ENCODE measurements at places on chromosomes 4 and X.

GRCh38 chrX:150954951-150955350 is 28.2 kb upstream of the HMGB3 start:
- no peak for DNase-seq

DNA sequence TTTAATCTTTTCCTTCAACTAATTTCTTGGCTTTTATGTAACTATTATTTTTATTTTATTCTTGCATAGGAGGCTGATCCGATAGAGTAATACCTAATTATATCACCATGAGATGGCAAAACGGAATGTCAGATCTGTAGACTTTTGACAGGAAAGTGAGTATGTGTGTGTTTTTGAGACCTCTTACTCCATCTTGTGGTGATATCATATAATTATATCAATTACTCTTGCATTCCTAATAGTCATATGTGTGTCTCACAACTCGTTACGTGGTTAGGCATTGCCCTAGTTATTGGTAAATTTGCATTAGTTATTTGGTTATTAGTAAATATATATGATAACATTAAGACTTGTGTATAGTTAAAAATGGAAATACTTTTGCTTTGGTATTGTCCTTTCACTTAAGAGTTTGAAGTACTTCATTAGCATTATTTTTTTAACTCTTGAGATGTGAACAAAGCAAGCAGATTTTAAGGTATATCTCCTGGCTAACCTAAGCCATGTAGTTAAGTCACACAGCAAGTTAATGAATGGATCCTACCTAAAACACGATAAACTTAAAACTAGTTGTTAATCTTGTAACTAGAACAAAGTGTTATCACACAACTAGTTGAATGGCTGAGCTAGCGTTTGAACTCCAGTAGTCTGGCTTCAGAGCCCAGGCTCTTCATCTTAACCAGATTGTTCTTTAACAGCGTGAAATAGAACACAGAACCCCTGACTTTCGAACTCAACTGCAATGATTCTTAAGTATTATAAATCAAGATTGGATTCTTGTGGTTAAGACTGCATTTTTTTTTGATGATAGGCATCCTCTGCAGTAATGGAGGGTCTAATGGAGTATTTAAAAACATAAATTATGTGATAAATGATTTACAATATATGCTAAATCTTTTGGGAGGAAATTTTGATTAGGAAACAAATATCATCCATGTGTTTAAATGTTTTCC is 67.1 kb downstream of the PGRMC2 start:
- DNase-seq, result peak; percentile 21

GRCh38 chr4:65344278-65344825 is 325.9 kb downstream of the EPHA5 start:
- DNase-seq, result peak; percentile 23

GRCh38 chr4:141654098-141654497 is 17.7 kb downstream of the IL15 start:
- peak; percentile 40 for DNase-seq

- no peak for DNase-seq
Measured at GRCh38 chr4:150600812-150601445, 19.0 kb downstream of the MAB21L2 start.

GRCh38 chr4:152011469-152011868 is 250.7 kb upstream of the GATB start:
- DNase-seq, result no peak

GRCh38 chr4:38105475-38106220 is 145.4 kb downstream of the PTTG2 start:
- no peak for DNase-seq

GRCh38 chr4:123731035-123731434 is 334.4 kb downstream of the SPRY1 start:
- DNase-seq, result no peak

DNA sequence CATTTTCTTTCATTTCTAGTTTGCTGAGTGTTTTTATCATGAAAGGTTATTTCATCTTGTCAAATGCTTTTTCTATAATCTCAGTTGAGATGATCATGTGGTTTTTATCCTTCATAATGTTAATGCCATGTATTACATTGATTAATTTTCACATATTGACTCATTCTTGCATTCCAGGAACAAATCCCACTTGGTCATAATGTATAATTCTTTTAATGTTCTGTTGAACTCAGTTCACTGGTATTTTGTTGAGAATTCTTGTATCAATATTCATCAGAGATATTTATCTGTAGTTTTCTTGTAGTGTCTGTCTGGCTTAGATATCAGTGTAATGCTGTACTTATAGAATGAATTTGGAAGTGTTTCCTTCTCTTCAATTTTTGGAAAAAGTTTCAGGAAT is 16.7 kb upstream of the LHFPL1 start:
- DNase-seq, result no peak

GRCh38 chr4:165345666-165346417 is 18.4 kb downstream of the MSMO1 start:
- no peak for DNase-seq

GRCh38 chrX:9785944-9786797 is at the start of gene SHROOM2:
SHROOM2 (plus strand) TSS chrX:9786429; CDS start chrX:9786546, 117 bp downstream.
- DNase-seq, result no peak

GRCh38 chr4:116561768-116562167 is 523.6 kb downstream of the TRAM1L1 start:
- no peak for DNase-seq

DNA sequence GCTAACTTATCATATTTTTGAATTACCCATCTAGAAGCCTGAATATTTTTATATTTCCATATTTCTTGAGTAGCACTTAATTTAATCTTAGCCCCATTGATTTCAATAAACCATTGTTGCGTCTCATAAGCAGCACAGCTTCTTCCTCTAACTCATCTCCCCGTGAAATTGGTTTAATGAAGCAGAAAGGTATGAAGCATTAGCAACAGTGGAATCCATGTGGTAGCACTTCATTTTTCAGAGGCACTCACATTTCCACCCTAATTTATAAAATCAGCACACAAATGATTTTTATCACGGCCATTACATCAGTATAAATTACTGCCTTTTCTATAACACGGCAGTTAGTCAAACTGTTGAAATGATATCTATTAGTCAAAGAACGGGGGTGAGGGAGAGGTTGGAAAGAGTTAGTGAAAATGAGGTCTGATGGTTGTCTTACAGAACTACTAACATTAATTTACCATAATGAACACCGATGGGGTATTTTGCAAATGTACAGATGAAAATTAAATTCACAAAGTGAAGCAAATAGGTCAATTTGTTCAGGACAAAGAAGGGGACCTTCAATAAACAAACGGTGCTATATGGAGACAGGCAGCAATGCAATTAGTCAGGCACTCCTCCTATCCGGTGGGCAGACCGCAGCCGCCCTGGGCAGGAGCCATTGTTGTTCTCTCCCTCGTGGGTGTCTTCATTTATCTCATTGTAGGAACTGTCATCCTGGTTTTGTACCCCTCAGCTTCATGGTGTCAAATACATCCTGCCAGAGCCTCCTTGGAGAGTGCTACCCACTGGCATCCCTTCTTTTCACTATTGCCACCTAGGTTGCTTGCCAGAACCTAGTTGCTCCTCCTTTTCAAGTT is 205.7 kb downstream of the SOX3 start:
- DNase-seq, result no peak

DNA sequence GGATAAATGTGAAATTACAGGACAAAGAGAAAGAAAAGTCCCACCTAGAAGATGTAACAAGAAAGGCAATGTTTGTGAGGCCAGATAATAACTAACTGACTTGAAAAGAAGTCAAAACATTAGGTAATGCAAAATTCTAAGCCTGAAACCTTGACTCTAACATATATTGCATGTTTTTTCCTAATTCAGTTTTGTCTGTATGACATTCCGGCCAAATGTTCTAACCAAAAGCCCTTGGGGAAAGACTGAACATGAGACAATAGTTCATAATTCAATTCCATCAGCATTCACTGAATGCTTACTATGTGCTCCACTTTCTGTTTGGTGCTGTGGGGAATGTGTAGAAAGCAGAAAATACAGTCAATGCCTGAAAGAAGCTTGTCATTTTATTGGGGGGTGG is 84.8 kb upstream of the PLAC1 start:
- no peak for DNase-seq

DNA sequence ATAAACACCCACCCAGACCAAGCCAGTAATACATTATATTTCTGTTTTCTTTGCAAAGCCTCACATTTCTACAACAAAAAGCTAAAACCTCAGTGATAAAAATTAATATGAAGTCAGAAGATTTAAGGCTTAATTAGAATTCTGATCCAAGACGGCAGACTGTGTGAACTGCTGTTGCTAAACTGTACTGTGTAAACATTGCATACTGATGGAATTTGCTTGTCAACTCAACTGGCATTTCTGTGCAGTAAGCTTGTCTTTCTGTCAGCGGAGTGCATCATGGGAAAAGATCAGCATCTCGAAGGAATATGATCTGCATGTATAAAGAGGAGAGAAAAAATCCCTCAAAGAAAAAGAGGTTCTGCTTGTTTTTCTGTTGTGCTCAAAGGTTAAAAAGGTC is 69.4 kb upstream of the SPANXB1 start:
- DNase-seq, result peak; percentile 15

DNA sequence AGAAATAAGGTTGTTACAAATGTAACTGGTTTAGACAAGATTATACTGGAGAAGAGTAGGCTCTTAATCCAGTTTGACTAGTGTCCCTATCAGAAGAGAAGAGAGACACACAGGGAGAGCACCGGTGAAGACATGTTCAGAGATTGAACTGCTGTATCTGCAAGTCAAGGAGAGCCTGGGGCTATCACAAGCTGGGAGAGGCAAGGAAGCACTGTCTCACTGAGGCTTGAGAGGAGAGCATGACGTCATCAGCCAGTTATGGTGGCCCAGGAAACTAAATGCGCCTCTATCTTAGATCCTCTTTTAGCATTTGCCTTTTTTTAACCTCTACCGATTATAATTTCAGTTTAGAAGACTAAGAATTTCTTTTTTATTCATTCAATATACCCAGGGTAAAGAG is 583.4 kb downstream of the TRAM1L1 start:
- no peak for DNase-seq

- DNase-seq, result no peak
Measured at GRCh38 chrX:37330642-37331041, 18.5 kb upstream of the PRRG1 start.

- DNase-seq, result no peak
Measured at GRCh38 chr4:74123065-74123728, 24.2 kb upstream of the CXCL2 start.

DNA sequence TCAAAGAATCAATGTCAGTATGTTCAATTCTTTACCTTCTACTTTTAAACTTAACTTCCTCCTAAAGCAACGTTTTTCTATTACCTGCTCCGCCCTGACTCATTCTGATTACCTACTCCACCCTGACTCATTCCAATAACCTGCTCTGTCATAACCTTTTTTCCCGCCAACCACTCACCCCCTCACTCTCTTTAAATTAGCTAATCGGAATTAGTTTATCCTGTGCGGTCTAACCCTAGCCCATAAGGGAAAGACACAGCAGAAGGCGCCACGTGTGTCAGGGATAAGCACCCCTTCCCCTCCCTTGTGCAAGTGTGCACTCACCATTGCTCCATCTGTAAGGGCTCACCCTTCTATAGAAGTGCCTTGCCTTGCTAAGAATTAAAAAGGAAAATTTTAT is 64.4 kb downstream of the EIF4E start:
- no peak for DNase-seq

Measured in umbilical cord (tissue), 2 donors.